ENCODE measurements at places on chromosomes 16 and 17.

DNA sequence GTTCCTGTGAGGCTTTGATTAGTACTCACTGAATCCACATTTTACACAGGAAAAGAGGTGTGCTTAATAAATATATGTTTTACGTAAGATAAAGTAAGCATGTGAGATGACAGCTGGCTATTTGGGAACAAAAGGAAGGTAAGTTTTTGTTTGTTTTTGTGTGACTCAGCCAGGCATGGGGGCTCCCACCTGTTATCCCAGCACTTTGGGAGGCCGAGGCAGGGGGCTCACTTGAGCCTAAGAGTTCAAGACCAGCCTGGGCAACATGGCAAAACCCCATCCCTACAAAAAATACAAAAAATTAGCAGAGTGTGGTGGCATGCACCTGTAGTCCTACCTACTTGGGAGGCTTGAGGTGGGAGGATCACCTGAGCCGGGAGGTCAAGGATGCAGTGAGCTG, 17.9 kb downstream of the GPR142 start:
- no peak for DNase-seq

DNA sequence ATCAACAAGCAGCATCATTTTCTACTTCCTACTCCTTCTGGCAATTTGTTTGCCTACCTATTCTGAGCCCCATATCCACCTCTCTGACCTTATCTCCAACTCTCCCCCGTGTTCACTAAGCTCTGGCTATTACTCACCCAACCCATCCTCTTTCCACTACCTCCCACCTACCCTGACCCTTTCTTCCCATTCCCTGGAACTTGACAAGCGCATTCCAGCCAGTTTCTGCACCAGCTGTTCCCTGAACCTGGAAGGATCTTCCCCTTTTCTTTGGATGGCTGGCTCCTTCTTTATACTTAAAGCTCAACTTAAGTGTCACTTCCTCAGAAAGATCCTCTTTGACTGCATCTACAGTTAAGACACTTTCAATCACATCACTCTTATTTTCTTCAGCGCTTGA, 2.2 kb downstream of the DCUN1D3 start:
- DNase-seq, result no peak

DNA sequence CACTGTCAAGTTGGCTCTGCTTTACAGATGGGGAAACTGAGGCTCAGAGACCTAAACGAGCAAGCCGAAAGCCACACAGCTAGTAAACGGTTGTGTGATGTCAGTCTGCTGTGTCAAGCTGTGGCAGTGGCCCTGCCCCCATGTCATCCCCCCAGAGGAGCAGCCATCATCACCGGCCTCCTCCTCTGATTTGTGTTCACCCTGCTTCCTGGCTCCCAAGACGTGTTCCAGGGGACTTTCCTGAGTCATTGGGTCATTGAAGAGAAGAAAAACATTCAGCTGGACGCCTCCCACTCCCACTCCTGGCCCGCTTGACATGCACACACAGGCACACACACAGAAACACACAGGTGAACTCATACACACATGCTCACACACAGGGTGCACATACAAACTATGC, 54.0 kb upstream of the CIBAR2 start:
- DNase-seq, result no peak

- DNase-seq, result no peak
These were observed 5.3 kb downstream of the HS3ST3A1 start for GRCh38 chr17:13596241-13596923.

- DNase-seq, result no peak
These were observed 3.0 kb upstream of the ITGAX start for GRCh38 chr16:31351942-31352325.

DNA sequence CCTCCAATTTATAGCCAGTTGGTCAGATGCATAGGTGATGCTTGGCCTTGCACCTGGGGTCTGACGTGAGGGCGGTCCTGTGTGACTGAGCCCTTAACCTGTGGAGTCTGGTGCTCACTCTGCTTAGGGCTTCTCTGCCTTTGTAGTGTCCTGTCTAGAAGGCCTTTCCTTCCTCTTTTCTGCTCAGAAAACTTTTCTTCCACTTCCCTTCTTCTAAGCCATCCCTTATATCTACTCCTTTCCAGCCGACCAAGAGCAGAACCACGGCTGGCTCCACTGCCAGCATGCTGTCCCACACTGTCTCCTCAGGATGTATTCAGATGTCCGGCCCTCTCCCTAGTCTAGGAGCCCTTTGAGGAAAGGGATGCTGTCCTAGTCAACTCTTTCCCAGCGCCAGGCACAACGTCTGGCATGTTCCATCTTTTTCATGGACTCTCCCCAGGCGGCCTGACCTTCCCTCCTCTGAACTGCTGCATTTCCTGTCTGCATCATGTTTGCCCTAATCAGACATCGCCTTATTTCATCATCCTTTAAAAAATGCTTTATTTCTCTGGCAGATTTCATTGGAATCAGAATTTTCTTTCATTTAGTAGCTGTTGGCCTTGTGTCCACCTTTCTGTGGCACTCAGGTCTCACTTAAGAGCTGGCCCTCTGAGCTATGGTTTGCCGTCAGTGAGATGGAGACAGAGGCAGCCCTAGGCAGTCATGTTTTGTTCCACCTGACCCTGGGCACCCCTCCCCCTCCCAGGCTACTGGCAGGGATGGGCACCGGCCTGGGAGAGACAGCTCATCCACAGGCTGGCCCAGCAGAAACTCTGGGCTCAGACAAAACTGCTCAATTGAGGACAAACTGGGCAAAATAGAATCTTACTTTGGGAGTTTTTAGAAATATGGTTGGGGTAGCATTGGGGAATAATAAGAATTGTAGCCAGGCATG, 15.5 kb upstream of the BRCA1 start:
- DNase-seq, result peak; percentile 66

GRCh38 chr16:31347445-31347844, 7.5 kb upstream of the ITGAX start:
- DNase-seq, result peak; percentile 33

GRCh38 chr17:41593306-41593981, 6.7 kb upstream of the KRT14 start:
- no peak for DNase-seq

GRCh38 chr17:62024866-62025265, 40.2 kb downstream of the MED13 start:
- no peak for DNase-seq

GRCh38 chr17:74544991-74545842, 698 bp downstream of the CD300C start:
- DNase-seq, result no peak

DNA sequence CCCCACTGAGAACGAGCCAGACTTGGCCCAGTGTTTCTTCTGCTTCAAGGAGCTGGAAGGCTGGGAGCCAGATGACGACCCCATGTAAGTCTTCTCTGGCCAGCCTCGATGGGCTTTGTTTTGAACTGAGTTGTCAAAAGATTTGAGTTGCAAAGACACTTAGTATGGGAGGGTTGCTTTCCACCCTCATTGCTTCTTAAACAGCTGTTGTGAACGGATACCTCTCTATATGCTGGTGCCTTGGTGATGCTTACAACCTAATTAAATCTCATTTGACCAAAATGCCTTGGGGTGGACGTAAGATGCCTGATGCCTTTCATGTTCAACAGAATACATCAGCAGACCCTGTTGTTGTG, 631 bp downstream of the BIRC5 start:
- no peak for DNase-seq

DNA sequence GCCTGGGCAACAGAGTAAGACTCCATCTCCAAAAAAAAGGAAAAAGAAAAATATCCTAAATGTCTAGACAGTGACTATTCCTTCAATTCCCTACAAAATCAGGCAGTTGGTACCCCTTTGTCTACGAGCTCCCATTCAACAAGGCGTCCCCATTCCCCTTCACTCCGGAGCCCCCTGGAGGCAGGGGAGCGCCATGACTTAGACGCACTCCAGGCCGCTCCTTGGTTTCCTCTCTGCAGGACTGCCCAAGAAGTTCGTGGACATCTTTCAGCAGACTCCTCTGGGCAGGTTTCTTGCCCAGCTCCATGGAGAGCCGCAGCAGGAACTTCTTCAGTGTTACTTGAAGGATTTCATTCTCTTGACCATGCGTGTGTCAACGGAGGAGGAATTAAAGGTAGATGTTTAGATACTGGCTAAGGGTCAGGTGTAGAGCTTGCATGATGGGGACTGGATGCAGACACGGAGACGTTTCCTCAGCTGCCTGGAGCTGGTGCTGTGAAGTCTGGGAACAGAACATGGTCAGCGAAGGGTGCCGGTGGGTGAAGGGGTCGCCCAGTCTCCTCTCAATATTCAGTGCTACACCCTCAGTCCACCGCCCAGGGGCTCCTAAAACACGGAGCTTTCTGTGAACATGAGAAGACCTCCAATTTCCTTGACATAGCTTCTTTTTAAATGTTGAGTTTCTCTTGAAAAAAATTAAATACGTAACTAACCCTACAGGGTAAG, 53.3 kb upstream of the ENDOV start:
- peak; percentile 32 for DNase-seq

- no peak for DNase-seq
These were observed 558 bp downstream of the PEX12 start for GRCh38 chr17:35577830-35578196.

DNA sequence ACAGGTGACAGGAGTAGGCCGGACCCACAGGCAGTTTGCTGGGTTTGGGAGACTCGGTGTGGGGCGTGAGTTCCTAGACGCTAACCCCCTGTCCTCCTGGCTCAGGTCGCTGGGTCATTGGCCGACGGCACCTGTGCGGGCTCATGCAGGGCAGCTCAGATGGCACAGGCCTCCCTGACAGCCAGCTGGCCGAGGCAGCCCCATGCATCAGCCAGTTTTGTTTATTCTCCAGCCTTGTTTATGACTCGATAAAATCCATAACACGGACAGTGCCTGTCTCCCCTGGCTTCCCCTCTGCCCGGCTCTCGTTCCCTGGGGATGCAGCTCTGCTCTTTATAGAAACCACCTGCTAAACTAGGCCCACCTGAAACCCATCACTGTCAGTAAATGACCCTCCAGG, 46.0 kb downstream of the SDK2 start:
- DNase-seq, result no peak

DNA sequence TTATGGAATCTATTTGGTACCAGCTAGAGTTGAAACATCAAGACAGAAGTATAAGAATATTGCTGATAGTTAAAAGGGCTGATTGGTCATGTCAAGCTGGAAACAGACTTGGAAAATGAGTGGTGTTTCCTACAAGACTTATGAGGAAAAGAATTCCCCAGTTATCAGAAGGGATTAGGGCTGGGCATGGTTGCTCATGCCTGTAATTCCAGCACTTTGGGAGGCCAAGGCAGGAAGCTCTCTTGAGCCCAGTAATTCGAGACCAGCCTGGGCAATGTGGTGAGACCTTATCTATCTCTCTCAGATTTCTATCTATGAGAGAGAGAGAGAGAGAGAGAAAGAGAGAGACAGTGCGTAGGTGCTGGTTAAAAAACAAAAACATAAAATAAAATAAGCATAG, 139.5 kb upstream of the PMFBP1 start:
- DNase-seq, result no peak

- DNase-seq, result peak; percentile 43
These were observed 2.4 kb upstream of the SLC47A2 start for GRCh38 chr17:19718613-19719354.

- no peak for DNase-seq
These were observed 121.2 kb downstream of the HAPSTR1 start for GRCh38 chr16:9212621-9213020.

- DNase-seq, result no peak
These were observed 83.4 kb upstream of the CLEC3A start for GRCh38 chr16:77938913-77939312.

DNA sequence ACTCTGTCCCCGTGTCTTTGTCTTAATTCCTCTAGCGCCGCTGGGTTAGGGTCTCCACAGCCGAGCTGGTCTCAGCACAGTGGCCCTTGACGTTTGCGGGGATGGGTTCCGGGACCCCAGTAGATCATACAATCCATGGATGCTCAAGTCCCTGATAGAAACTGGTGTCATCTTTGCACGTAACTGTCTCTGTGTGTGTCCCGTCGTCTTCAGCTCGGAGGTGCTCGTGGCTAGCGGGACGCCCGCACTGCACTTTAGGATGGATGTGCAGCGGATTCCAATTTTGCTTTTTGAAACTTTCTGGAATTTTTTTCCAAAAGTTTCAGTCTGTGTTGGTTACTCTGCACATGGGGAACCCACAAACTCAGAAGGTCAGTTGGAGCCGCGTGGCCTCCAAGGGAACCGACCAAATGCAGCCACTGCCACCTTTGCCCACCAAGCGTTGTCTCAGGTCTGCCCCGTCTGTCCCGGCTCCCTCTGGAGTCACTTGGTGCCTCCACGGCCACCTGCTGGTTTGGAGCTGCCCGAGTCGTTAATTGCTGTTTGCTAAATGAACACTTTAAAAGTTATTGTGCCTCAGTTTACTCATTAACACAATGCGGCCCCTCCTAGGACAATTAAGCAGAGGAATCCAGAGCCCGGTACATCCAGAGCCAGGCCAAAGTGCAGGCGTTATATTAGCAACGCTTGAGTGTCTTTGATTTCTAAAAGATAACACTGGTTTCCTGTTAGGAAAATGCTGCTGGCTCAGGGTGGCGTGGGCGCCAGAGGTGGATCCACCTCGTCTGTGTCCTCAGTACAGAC, 5.3 kb upstream of the DPEP1 start:
- DNase-seq, result peak; percentile 26

GRCh38 chr16:2370721-2371120, 30.2 kb upstream of the ABCA3 start:
- DNase-seq, result no peak

- DNase-seq, result peak; percentile 35
These were observed 8.6 kb downstream of the ARHGAP17 start for GRCh38 chr16:25006504-25007056.

DNA sequence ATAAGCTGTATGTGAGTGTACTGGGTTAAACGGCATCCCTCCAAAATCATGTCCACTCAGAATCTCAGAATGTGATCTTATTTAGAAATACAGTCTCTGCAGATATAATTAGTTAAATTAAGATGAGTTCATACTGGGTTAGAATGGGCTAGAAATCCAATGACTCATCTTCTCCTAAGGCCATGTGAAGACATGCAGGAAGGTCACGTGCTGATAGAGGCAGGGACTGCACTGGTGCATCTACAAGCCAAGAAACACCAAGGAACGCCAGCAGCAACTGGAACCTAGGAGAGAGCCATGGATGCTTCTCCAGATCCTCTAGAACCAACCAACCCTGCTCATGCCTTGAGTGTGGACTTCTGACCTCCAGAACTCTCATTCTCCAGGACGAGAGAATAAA, 241.0 kb downstream of the XYLT1 start:
- no peak for DNase-seq

- DNase-seq, result no peak
These were observed 44.9 kb upstream of the DOC2B start for GRCh38 chr17:226108-227077.

DNA sequence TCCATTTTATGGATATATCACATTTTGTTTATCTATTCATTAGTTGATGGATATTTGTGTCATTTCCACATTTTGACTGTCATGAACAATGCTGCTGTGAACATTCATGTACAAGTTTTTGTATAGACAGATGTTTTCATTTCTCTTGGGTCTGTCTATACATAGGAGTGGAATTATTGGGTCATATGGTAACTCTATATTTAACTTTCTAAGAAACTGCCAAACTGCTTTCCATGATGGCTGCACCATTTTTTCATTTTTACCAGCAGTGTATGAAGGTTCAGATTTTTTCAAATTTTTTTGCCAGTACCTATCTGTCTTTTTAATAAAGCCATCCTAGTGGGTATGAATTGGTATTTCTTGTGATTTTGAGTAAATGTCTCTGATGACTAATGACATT, 15.5 kb downstream of the NFAT5 start:
- no peak for DNase-seq

- peak; percentile 48 for DNase-seq
These were observed 11.0 kb upstream of the C16orf74 start for GRCh38 chr16:85761861-85762260.

All from KBM-7 (cell line).